ENCODE measurements at places on chromosomes 3 and 15. TPM values are rescaled to one million over a fixed set of nuclear protein-coding genes. Genes with fewer than 3 reads are reported as not detected.

Gene CCR2
- not detected for total RNA-seq

Gene CELSR3
- 1.1 TPM for total RNA-seq

Gene GOLGA6L24
- total RNA-seq = not detected

Gene LEO1
- 35.8 TPM for total RNA-seq

Gene APOD
- 1.2 TPM for total RNA-seq

Gene TRH
- not detected for total RNA-seq

Gene HEXA
- total RNA-seq = 74.7 TPM

Gene KIF7
- 15.1 TPM for total RNA-seq

Gene C3orf85
- not detected for total RNA-seq

Gene LSMEM2
- not detected for total RNA-seq

Gene HGD
- total RNA-seq = 0.32 TPM

Gene SLC22A13
- 0.09 TPM for total RNA-seq

Gene ELP6
- total RNA-seq = 41.1 TPM

Gene RBMS3
- 50.8 TPM for total RNA-seq

Data from bronchial smooth muscle cell (primary cell).